Germinal center (tissue), 1 donor: ENCODE measurements at places on chromosomes 12 and 14.

DNA sequence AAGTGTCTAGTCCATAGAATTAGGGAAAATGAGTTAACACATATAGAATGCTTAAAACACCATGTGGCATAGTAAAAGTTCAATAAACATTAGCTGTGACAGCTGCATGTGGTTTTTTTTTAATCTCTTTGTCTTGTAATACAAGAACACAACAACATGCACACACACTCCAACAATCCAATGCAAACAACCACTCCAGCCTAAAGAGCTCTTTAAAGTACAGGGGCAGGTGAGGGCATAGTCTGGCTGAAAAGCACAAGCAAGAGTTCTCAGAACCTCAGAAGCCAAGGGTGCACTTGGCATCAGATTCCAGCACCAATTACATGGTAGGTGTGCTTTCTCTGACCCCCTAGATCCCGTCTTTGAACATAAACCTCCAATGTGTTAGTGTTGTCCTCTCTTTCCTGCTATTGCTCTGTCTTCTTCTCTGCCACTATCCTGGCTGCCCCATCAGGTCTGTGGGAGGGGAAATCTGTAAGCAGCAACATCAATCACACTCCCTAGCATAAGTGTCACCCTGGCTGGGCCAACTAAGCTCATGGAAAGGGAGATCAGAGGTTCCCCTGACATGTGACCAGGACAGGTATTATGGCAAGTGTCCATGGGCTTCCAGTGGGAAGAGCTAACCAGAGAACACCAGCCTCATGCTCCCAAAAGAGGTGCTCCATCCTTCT is 91.0 kb downstream of the SLC8A3 start:
- no peak for DNase-seq

- DNase-seq: no peak
These were observed 30.0 kb downstream of the SLC38A2 start for GRCh38 chr12:46342562-46343033.

DNA sequence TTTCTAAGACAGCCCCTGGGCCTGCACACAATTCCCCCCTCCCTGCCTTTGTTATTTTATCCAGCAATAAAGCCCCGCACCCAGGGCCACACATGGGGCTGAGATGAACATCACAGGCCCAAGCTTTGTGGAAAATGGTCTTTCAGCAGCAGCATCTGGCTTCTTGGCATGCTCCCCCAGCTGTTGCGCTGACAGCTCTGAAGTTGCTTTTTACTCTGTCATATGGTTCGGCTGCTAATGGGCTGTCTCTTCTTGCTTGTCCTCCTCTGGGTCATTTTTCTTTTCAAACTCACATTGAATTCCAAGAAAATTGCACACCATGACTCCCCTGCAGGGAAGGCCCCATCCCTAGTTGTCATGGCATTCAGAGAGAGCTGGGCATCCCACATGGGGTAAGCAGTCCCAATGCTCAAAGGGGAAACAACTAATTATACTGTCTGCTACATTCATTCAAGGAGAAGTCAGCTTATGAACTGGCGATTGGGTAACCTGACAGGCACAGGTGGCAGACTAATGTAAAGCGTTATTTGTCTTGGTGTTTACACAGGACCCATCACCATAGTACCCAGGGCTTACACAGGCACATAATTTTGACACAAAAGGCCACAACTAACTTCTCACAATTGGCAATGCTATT is 74.0 kb upstream of the CDKN3 start:
- DNase-seq: no peak

- no peak for DNase-seq
These were observed 18.0 kb downstream of the SLC24A4 start for GRCh38 chr14:92340931-92341330.

DNA sequence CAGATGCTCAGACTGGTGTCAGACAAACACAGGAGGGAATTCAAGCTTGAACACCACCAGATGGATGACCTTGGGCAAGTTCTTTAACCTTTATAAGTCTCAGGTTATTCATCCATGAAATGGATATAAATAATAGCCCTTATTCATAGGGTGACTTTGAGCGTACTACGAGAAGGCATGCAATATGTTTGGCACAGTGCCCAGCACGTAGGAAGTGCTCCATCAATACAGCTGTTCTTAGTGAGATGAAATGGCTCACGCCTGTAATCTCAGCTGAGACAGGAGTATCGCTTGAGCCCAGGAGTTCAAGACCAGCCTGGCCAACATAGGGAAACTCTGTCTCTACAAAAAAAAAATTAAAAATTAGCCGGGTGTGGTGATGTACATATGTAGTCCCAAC is 84.8 kb upstream of the FICD start:
- no peak for DNase-seq

DNA sequence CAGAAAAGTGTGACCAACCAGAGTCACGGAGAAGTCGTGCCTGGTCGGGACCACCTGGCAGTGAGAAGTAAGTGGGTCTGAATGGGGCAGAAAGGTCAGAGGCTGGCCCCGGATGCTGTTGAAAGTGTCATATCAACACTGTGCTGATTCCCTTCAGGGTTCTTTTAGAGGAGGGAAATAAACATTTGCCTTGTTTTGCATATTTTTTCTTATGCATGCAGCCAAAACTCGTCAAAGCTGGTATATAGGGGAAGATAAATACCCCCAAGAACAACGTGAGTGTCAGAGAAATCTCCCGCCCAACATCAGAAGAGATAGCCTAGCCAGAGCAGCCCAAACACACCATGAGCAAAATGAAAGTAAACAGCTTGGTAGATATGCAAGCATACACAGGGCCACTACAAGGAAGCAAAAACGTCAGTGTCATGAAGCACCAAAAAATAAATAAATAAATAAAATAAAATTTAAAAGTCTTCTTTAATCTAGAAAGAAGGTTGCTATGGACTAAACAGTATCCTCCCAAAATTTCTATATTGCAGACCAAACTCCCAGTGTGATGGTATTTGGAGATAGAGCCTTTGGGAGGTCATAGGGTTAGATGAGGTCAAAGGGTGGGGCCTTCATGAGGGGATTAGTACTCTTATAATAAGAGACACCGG is 22.1 kb downstream of the EIF5 start:
- no peak for DNase-seq

- no peak for DNase-seq
These were observed 23.9 kb downstream of the GPR19 start for GRCh38 chr12:12671850-12672660.

GRCh38 chr12:33111850-33112249 is 215.3 kb upstream of the PKP2 start:
- DNase-seq: no peak

DNA sequence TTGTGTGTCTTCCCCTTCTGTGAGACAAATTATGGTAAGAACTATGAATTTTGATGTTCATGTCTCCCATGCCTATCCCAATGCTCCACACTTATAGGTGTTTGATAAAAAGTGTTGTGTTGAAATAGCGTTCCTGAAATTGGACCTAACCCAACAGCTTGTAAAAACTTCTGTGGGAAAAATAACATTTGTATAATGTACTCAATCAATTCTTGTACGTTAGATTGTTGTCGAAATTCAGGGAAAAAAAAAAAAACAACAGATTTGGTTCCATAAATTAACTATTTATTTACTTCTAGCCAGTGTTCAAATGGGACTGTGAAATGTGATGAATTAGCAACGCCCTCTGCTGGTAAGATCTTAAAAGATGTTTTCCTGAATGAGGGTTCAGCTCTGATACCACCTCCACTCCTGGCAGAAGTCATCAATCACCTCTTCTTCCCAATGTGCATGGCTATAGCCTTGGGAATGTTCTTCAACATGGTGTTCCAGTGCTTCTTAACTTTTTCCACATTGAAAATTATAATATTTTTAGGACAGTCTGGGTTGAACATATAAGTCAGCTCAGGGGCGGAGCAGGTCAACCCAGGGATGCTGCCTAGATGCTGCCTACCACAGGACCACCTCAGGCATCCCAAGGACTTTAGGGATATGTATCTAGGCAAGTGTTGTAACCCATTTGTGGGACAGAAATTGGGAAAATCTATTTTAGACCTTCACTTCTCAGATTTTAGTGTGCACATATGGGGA is 170.6 kb downstream of the OTOGL start:
- DNase-seq: peak; percentile 2

GRCh38 chr14:106578481-106578880 is 1052.1 kb downstream of the TMEM121 start:
- DNase-seq: peak; percentile 31
